H9 (cell line): ENCODE measurements at places on chromosomes 1 and 21.

DNA sequence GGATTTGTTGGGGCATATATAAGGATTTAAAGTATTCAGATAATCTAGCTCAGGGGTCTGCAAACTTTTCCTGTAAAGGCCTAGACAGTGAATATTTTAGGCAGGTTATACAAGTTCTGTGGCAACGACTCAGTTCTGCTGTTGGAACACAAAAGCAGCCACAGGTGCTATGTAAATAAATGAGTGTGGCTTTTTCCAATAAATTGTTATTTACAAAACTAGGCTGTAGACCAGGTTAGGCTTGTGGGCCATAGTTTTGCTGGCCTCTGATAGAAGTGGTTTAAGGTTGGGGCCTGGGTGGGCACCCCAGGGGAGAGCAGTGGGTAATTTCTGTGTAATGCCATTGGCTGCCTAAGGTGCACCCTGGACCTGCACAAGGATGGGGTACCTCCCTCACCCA is 16.9 kb upstream of the IGFN1 start:
- H3K4me1 ChIP-seq = no peaks in the 10 kb centered on the region
- H3K36me3 ChIP-seq = no peaks in the 10 kb centered on the region; the same call in 1 of the 2 replicates
- no peaks in the 10 kb centered on the region for H3K27me3 ChIP-seq
- H3K27ac ChIP-seq = no peak overlapping the region
- DNase-seq = no peak

DNA sequence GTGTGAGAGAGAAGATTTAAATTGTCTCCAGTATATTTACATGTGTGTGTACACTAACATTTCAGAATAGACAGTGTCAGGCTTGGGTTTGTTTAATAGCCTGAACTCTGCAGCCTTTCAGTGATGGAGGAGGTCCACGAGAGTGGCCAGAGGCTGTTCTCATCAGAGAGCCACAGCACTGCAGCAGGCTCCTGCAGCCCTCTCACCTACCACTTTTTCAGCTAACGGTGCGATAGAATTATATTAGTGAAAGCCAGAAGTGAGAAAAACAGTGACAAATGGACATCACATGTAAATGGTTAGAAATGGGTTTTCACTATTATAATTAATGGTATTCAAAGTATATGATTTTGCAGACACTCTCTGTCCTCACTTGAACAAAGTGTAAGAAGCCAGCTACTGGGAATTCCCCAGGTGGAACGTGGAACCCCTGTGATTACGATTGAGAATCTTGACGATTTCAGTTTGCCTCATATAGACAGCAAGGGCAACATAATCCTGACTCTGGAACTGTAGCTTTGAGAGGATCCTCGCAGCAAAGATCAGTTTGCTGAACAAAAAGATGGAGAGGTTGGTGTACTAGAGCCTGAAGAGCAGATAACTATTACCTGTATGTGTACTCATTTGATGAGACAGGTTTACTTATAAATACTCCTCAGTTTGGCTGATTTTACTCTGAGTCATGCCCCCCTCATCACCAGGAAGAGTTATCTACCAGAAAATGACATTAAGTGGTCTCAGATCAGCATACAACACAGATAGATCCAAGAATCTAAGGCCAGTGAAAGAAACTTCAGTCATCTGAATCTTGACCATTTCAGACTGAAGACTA is 31.4 kb downstream of the IFI16 start:
- H3K36me3 ChIP-seq = no peaks in the 10 kb centered on the region
- DNase-seq = no peak
- no peak overlapping the region for H3K4me3 ChIP-seq
- H3K27ac ChIP-seq = no peak overlapping the region
- no peaks in the 10 kb centered on the region for H3K27me3 ChIP-seq

GRCh38 chr1:236480758-236481436 is 42.9 kb upstream of the LGALS8 start:
- H3K27ac ChIP-seq = no peak overlapping the region
- no peak overlapping the region for H3K4me3 ChIP-seq
- DNase-seq = no peak
- no peaks in the 10 kb centered on the region for H3K27me3 ChIP-seq

- H3K4me3 ChIP-seq = no peak overlapping the region
- peak; percentile 93 for DNase-seq
- H3K27ac ChIP-seq = no peak overlapping the region
- peaks cover 4% of the 10 kb centered on the region; the same call in 1 of the 2 replicates for H3K27me3 ChIP-seq
- H3K4me1 ChIP-seq = no peaks in the 10 kb centered on the region
These were observed 4.6 kb downstream of the NBL1 start for GRCh38 chr1:19648689-19649088.

- H3K36me3 ChIP-seq = peaks cover 18% of the 10 kb centered on the region
- no peak overlapping the region for H3K27ac ChIP-seq
- no peak overlapping the region for H3K4me3 ChIP-seq
- no peak for DNase-seq
- no peaks in the 10 kb centered on the region for H3K4me1 ChIP-seq
These were observed 71.4 kb downstream of the USP1 start for GRCh38 chr1:62508187-62508758.

- no peaks in the 10 kb centered on the region for H3K4me1 ChIP-seq
- H3K4me3 ChIP-seq = no peak overlapping the region
- H3K27ac ChIP-seq = no peak overlapping the region
- no peak for DNase-seq
- no peaks in the 10 kb centered on the region for H3K27me3 ChIP-seq
These were observed 86.3 kb downstream of the ACBD6 start for GRCh38 chr1:180415985-180416633.
